ENCODE measurements at places on chromosomes 13 and 19.

DNA sequence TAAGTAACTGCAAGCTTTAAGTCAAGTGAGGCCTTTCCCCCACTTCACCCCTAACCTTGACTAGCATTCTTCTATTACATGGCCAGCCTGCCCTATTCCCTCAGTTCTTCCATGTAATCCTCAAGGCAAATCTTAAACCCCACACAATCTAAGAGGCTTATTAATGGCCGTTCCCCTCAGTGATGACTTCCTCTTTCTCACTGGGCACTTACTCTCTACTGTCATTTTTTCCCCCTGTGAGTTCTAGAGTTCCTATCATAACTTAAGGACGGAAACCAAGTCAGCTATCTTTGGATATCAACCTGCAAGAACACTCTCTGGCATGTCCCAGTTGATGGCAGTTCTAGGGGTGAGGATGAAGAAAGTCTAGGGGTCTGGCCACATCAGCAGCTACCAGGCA, 131.2 kb downstream of the DCLK1 start:
- no peak for DNase-seq

- no peak for DNase-seq
These were observed 70.1 kb downstream of the ITGBL1 start for GRCh38 chr13:101522607-101523006.

GRCh38 chr13:48322294-48322693, 18.7 kb downstream of the RB1 start:
- no peak for DNase-seq

- DNase-seq = peak; percentile 97
These were observed 8.6 kb upstream of the TYK2 start for GRCh38 chr19:10388957-10389356.

DNA sequence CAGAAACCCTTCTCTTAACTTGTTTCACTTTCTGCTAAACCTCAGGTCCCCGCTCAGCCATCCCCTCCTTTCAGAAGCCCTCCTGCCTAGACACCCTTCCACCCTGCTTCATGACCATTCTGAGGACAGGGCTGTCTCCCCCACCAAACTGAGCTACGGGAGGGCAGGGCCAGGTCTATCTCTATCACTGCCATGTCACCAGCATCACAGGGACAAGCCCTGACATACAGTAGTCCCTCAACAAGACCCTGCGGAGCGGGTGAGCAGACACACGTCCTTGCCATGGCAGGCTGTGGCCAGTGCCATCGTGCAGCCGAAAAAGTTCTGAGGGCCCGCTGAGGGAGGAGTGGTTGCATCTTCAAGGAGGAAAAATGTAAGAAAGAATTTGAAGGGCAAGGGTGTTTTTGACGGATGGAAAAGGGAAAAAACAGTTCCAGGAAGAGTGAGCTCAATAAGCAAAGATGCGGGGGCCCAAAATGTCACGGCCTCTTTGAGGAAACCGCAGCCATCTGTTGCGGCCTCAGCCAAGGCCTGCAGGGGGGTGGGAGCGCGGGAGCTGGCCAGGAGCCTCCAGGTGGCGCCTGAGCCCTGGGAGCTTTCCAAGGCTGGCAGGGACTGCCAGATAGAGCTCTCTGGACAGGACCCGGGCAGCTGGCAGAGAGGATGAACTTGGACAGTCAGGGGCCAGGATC, 8.1 kb downstream of the PTGIR start:
- peak; percentile 40 for DNase-seq

DNA sequence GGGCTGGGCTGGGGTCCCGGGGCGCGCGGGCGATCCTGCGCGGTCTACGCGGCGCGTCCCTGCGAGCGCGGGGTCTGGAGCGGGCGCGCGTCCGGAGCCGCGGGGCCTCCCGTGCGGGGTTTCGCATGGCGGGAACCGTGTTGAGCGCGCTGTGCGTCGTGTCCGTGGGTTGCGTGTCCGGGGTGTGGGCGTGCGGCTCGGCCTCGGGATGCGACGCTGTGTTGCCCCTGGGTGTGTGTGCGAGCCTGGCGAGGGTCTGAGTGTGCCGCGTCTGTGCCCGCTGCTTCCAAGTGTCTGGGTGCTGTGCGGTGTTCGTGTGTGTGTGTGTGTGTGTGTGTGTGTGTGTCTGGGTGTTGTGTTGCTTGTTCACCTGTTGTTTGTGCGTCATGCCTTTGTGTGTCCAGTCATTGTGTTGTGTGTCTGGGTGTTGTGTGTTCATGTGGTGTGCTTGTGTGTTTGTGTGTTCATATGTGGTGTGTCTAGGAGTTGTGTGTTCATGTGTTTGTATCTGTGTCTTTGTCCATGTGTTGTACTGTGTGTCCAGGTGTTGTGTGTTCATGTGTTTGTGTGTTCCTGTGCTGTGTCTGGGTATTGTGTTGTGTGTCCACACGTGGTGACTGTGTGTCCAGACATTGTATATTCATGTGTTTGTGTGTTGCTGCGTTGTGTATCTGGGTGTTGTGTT, 552 bp downstream of the PLK5 start:
- no peak for DNase-seq

GRCh38 chr19:42269478-42270345, 660 bp downstream of the CIC start:
- no peak for DNase-seq

DNA sequence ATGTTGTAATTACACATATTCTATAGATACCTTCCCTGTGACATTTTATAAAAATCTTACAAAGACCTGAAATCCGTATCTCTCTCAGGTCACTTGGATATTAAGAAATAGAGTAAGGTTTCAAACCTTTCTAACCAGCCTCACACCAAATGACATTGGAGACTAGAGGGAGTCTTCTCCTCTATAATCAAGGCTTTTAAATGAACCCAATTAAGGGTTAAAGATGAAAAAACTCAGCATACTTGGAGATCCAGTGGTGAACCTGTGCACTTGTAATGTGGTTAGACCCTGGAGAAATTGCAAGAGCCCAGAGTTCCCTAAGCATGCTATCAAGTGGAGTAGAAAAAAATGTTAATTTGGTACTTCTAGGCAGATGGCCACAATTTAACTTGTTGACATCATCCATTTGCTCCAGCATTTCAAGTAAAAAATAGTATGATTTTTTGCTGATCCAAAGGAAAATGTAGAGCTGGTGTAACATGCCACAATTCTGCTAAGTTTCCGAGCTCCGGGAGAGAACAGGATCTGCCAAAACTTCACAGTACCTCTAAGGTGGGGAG, 554.1 kb upstream of the MIR17HG start:
- DNase-seq = no peak

DNA sequence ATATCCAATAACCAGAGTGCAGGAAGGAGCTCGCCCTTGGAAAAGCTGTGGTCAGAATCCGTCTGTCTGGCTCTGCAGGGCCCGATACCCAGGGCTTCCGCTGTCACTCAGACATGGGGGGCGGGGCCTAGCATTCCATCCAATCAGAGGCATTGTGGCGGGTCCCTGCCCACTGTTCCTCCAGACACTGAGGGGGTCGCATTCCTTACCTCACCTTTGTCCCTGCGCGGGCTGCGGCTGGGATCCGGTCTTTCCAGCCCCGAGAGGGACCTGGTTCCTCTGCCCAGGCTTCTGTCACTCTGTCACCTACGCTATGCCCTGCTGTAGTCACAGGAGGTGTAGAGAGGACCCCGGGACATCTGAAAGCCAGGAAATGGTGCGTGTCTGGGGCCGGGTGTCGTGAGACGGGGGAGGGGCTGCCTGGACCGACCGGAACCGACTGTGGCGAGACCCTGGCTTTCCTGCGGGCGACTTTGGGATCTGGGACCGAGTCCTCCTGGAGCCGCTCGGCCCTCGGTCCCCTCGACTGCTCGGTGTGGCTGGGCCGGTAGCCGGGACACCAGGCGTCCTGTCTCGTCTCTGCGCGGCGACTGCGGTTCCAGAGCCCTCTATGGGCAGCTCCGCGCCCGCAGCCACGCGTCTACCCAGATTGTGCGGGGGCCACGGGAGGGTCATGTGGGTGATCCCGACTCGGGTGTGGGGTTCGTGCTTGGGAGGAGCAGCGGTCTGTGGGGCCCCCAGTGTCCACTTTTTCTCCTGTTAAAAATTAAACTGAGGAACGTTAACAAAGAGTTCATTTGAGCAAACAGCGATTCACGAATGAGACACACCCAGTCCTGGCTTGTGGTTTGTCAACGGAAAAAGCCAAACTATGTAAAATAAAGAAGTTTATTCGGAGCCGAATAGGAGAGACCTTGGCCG, at the start of gene ZNF69:
ZNF69 (plus strand) TSS at position 172 of the 921 bp plus-strand sequence; CDS start at position 314, 142 bp downstream.
- peak; percentile 54 for DNase-seq

DNA sequence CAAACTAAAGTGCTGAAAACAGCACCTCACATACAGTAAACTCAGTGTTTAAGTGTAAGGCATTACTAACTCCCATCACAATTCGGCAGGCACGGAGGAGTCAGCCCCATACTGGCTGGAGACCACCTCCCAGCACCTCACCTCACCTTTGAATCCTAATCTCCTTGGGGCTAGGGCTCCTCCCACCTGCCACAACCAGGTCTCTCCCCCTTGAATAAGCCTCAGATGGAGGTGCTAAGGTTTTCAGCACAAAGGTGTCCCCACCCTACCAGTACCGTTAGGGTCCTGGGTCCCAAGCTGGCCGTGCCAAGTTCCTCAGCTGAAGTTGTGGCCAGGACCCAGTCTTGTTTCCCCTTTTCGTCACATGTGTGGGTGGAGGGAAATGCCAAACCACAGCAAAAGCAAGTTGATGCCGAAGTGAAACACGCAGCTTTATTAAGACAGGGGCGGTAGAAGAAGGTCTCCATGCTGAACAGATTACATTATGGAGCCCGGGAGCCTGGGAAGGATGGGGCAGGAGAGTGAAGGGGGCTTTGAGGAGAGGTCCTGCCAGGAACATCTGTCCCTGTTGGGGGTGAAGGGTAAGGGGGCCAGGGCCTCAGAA, at the start of gene IGFLR1:
IGFLR1 (minus strand) TSS at position 332 of the 604 bp plus-strand sequence. CDS start 1,272 bp downstream, outside the sequence.
- peak; percentile 91 for DNase-seq

- peak; percentile 84 for DNase-seq
These were observed 476 bp downstream of the MBD3 start for GRCh38 chr19:1592024-1592754.

GRCh38 chr13:74270018-74270417, 135.8 kb upstream of the KLF12 start:
- DNase-seq = no peak

DNA sequence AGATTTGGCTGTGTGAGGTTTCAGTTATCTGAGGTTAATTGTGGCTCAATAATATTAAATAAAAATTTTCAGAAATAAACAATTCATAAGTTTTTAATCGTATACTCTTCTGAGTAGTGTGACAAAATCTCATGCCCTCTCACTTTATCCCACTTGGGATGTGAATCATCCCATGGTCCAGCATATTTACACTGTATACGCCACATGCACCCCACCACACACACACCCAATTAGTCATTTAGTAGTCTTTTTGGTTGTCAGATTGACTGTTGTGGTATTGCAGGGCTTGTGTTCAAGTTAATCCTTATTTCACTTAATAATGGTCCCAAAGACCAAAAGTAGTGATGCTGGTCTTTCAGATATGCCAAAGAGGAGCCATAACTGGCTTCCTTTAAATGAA, 66.4 kb upstream of the PCDH9 start:
- DNase-seq = no peak

GRCh38 chr13:21176982-21177284, 475 bp downstream of the MRPL57 start:
- no peak for DNase-seq

DNA sequence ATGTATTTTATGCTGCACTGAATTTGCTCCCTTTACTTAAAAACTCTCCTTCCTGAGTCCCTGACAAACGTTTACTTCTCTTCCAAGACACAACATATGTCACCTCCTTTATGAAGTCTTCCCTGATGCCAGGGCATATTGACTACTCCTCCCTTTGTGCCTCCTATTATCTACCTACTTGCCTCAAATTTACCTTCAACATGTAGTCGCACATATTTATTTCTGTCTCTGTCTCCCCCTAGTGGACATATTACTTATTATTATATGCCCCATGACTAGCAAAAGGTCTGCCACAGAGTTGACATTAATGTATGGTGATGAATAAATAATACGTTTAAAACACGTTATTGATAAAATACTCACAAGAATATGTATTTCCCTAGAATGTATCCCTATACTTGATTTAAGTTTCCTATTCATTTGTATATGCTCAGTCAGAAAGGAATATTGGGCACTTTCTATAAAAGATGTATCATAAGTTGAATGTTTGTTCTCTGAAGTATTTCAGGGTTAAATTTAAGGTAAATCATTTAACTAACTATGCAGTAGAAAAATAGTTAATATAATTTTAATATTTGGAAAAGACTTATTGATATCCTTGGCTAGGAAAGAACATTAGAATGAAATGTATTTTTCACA, 250.3 kb upstream of the ATXN8OS start:
- DNase-seq = peak; percentile 67

GRCh38 chr19:15123900-15124299, 16.7 kb downstream of the SYDE1 start:
- no peak for DNase-seq

DNA sequence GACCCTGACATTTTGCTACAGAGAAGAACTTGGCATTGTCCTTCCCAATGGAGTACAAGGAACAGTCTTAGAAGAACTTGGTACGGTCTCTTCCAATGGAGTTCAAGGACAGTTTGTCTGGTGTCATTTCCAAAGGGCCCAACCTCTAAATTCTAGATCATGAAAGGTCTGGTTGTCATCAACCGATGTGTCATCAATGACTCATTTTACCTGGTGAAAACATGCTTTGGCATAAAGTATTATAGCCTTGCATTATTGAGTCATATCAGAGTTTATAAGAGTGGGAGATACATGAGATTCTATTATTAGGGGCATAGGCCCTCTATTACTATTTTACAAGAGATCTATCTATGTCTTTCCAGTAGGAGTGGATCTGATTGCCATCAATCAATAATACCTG, 4.3 kb downstream of the CYP2B6 start:
- DNase-seq = no peak

- no peak for DNase-seq
These were observed 646.5 kb upstream of the SLITRK6 start for GRCh38 chr13:86445672-86446071.

- DNase-seq = no peak
These were observed 654.4 kb upstream of the GPC6 start for GRCh38 chr13:92572190-92572589.

- DNase-seq = no peak
These were observed 194.3 kb upstream of the SOX1 start for GRCh38 chr13:111872475-111873150.

- no peak for DNase-seq
These were observed 212.2 kb downstream of the ENOX1 start for GRCh38 chr13:43574605-43575004.

DNA sequence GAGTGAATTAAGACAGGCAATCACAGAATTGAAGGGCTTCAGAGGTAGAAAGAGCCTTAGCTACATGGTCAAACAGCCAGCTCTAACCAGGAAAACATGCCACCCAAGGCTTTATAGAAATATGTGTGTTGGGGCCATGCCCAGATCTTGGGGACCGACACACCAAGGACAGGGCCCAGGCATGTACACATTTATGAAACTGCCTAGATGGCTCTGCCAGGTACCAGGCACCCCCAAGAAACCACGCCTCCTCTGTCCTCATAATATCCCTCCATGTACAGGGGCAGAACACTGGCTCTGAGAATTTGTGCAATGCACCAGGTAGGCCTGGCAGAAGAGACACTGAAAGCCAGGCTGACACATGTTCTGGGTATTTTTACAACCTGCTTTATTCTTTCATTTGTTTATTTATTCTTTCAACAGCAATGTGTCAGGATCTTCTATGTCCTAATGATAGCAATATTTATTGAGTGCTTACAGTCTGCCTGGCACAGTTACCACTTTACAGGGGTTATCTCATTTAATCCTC, 137.9 kb upstream of the LSM14A start:
- no peak for DNase-seq

Measured in inflammatory macrophage treated with lipopolysaccharide for 1 hour (primary cell).